Hematopoietic multipotent progenitor cell treated with erythropoietin and hydrocortisone succinate and interleukin-3 and kit ligand, for 4 days (in vitro differentiated cells): ENCODE measurements at places on chromosomes 7 and 10.

DNA sequence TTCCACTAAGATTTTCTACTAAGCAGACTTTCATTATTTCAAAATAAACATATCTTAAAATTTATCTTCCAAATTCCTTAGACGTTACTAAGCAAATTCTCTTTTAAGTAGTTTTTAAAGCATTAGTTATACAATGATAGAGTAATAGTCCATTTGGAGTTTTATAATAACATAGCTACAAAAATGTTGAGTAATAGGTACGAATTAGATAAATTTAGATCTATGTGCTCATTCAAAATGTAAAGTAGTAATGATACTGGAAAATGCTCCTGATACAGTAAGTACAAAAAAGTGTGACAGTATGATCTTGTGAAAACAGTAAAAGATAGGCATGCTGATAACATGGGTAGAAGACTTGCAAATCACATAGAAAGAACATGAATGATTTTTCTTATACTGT is 4.5 kb downstream of the DMTF1 start:
- DNase-seq, result no peak

GRCh38 chr10:118840071-118840775 is 85.5 kb upstream of the CACUL1 start:
- DNase-seq, result no peak

DNA sequence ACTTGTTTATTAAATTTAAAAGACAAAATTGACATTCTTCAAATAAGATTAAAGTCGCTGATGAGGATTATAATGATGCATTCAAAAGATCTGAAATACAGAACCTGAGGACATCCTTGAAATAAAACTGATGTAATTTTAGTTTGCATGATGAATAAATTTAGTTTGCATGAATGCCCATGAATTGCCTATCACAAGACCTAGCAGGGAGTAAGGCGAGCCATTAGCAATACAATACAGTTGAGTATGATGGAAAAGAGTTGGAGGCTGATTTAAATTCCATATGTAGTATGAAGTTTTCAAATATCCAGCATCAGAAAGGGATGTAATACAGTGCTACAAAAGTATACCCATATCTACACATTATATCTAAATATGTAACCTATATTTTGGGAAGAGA is 321.3 kb downstream of the CACNA2D1 start:
- DNase-seq, result no peak

DNA sequence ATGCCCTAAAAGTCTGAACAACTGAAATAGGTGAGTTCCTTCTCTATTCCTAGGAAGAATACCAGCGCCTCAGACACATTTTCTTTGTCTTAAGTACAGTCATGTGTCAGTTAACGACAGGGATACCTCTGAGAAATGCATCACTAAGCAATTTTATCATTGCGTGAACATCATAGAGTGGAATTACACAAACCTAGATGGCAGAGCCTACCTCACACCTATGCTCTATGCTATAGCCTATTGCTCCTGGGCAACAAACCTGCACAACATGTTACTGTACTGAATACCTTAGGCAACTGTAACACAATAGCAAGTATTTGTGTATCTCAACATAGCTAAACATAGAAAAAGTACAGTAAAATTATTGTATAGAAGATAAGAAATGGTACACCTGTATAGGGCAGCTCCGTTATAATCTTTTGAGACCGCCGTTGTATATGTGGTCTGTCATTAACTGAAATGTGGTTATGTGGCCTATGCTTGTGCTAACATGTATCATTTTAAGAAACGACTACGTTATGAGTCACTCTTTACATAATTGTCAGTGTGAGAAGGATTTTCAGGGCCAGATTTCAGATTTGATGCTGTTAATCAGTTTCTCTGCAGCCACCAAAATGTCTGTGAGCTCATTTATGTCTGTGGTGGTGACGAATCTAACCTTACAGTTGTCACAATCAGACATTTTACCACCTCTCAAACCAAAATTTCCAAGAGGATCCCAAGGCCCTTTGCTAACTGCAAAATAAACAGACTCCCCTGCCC is 66.1 kb upstream of the STK17A start:
- peak; percentile 15 for DNase-seq

DNA sequence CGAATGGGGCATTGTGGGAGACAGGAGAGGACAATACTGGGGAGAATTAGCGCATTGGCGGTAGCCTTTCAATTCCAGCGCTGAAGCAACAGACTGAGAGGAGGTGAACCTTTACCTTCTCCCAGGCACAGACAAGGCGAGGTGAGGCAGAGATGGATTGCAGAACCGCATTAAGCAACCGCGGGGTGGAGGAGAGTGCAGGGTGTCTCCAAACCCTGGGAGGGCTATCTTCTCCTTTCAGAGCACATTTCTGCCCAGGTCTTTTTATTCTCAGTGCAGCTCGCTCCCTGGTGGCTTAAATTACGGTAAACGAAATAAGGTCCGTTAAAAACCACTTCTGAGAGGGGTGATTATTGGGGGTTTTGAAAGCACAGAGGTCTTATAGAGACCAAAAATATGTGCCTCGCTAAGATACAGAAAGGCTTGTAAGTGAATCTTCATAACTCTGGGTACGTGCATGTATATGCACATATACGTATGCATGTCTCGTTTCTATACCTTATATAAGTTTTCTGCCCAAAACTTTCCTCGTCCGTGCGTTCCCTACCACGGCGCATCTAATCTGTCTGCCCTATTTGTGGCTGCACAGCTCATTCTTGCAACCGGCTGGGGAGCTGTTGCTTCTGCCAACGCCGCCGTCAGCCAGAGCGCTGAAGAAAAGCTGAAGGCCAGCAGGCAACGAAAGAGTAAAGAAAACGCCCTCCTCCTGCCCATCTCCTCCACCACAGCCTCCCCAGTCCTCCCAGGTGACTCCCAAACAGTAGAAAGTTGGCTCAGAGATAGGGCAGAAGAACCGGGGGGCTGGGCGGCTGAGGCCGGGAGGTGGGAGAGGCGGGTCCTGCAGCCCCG is 895 bp upstream of the ZNF804B start:
- DNase-seq, result peak; percentile 47

- DNase-seq, result no peak
Observed at GRCh38 chr10:46291817-46292572, 5.2 kb downstream of the ANTXRL start.

DNA sequence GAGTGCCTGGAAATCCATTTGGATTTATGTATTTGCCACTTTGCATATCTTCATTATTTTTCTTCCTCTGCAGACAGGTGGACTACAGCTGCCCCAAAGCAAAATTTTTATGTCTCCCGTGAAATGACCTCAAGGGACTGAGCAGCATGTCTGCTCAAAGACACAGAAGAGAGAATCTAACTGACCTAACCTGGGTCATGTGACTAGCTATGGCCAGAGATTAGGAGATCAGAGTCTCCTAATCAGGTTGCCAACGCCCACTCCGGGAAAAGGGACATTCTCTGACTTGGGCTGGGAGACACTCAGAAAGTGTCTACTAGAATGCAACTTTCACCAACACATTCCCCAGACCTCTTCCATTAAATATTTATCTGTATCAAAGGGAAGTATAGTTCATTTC is 2.5 kb upstream of the BAMBI start:
- DNase-seq, result no peak

DNA sequence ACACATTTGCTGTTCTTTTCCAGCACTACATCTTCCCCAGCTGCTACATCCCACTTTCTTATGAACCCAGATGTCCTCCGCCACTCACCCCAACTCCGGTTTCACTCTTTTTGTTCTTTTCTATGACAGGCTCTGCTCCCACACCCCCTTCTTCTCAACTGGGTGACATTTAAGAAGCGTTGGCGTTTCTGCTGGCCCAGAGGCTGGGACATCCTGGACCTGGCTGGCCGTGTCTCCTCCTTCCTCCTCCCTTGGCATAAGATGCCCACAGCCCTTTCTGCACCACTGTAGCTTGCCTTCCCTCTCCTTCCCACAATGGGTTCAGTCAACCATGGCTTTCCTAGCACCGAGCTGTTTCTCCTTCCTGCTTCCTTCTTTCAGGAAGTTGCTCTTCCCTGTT is 9.4 kb upstream of the CALML5 start:
- DNase-seq, result no peak

DNA sequence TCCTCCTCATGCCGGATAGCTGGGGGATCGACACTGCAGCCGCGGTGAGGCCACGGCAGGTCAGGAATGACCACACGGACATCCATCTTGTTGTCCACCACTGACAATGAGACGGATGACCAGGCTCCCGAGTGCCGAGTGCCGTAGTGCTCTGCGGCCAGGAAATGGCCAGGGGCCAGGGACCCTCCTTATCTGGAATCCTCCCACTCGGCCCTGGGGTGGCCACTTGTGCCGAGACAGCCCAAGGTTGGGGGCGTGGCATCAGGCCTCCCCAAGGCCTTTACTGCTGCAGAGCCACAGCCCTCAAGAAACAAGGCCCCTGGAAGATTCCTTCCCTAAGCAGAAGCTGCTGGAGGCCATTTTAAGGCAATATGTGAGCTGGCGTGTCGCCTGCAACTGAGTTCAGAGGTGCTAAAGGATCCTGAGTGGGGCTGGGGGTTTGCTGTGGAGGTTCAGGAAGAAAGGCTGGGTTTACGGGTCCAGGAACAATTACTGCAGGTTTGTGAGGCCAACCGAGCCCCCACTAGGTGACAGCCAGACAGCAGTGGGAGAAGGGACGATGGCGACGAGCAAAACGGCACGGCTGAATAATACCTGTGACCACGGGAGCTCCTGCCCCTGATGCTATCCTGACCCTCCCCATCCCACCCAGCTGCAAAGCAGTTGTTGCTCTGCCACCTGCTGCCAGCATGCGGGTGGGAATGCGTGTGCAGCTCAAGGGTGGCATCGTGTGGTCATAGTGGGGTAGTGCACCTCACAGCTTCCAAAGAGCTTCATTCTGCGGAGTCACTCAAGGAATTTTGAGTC is 31.6 kb upstream of the LEP start:
- DNase-seq, result peak; percentile 88
